ENCODE measurements at places on chromosomes 11 and 22. TPM values are rescaled to one million over a fixed set of nuclear protein-coding genes. Genes with fewer than 3 reads are reported as not detected.

- no peak for DNase-seq
Observed at GRCh38 chr11:14288189-14288935, 70.6 kb downstream of the RRAS2 start.

- peak; percentile 61 for DNase-seq
Observed at GRCh38 chr11:17352950-17353820, 1.6 kb downstream of the NCR3LG1 start.

THY1 gene
- 0.35 TPM for total RNA-seq

GRCh38 chr11:15858881-15859280 is 497.5 kb downstream of the SOX6 start:
- no peak for DNase-seq

PIWIL4 gene
- total RNA-seq, result 0.32 TPM

DNA sequence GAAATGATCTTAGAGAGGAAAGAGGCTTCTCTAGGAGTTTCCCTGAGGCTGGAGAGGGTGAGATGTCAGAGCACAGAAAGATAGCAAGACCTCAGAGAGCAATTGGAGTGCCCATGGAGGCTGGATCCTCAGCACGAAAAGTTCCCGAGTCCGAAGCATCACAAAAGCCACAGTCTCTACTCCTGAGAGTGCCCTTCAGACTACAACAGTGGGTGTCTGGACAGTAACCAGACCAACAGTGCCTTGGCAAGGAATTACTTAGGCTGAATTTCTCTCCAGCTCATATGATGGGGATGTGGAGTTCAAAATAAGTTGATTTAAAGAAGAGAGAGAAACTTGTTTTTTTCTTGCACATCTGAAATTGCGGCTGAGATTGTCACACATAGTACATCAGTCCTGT is 31.9 kb upstream of the PSMA1 start:
- DNase-seq, result no peak

CDKN1C gene
- 0.76 TPM for total RNA-seq

DNA sequence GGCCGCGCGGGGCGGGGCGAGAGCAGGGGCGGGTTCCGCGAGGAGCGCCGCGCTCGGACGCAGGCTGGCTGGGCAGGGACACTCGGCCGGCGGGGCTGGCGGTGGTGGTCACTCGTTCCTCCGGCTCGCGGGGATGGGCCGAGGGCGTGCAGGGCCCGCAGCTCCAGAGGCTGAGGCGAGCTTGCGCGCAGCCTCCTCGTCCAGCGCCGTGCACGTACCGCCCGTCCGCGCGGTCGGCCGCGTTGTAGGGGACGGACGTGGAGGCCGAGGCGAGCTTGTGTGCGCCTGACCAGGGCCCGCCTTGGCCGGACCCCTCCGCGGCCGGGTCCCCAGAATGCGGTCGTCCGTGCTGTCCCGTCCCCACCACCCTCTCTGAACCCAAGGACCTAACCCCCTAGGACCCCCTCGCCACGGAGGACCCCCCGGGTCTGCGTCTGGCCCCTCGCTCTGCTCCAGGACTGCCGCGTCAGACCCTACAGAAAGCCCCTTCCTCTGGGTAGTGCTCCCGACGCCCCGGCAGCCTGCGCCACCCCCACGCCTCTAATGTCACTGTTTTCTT is 569 bp upstream of the YPEL1 start:
- no peak for DNase-seq

- no peak for DNase-seq
Observed at GRCh38 chr11:116835042-116835772, 2.2 kb downstream of the APOA1 start.

- no peak for DNase-seq
Observed at GRCh38 chr22:49968313-49968830, 7.8 kb downstream of the PIM3 start.

LSP1 gene
- total RNA-seq, result 34.6 TPM

DNA sequence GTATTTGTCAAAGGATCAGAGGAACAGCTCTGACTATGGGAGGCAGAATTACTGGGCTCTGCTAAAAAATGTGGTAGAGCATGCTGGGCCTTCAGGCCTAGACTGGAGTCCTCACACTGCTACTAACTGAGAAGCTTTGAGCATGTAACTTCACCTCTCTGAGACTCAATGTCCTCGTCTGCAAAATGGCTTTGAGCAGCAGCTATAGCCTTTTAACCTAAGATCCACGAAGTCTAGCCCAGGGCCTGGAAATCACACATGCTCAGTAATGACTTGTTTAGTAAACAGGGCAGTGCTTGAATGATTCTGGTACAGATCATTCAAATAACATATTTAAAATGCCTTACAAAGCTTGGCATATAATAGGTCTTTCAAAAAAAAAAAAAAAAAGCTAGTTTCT is 221.7 kb downstream of the NTM start:
- DNase-seq, result no peak

CALCA gene
- total RNA-seq, result not detected

- no peak for DNase-seq
Observed at GRCh38 chr11:9120664-9121468, 29.5 kb upstream of the SCUBE2 start.

DNA sequence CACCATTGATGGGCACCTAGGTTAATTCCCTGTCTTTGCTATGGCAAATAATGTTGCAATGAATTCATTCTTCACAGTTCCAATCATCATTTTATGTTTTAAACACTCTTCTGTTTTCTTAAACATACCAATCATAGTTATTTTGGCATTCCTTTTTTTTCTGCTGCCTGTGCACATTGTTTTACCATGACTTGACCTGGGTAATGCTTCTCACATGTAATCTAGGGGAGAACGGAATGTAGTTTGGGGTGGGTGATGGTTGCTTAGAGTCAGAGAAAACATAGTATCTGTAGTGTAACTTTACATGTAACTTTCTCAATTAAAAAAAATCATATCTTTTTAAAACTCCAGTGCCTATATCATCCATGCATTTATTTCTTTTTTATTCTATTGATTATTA is 1945.3 kb upstream of the RAG2 start:
- no peak for DNase-seq

- DNase-seq, result no peak
Observed at GRCh38 chr11:46710821-46711269, 8.2 kb upstream of the F2 start.

GRCh38 chr11:131867457-131868257 is 497.2 kb downstream of the NTM start:
- DNase-seq, result no peak

DNA sequence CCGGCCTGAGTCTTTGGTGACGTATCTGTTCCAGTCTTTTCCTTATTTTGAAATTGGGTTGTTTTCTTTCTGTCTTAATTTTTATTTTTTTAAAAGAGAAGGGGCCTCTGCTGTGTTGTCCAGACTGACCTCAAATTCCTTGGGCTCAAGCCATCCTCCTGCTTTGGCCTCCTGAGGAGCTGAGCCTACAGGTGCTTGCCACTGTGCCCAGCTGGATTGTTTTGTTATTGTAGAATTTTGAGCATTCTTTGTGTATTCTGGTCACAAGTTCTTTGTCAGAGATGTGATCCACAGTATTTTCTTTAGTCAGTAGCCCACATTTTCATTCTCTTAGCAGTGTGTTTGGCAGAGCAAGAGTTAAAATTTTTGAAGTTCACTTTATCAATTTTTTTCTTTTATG is 100.1 kb downstream of the ATXN10 start:
- DNase-seq, result no peak

DNA sequence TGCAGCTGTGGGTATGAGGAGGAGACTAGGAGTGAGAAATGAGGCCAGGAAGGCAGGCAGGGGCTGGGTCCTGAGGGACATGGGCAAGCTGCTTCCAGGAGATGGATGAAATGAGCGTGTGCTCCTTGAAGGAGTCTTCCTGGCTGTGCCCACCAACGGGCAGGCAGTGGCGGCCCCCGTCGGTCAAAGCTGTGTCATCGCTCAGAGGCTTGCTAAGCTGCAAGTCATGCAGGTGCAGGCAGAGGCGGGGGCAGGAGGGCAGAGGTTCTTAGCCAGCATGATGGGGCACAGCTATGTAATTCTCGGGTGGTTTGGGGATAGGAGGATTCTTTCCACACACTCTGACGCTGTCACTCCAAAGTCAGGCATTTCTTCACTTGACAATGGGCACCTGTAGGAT is 12.5 kb upstream of the PEX26 start:
- DNase-seq, result no peak

EIF3D gene
- 392 TPM for total RNA-seq

DNA sequence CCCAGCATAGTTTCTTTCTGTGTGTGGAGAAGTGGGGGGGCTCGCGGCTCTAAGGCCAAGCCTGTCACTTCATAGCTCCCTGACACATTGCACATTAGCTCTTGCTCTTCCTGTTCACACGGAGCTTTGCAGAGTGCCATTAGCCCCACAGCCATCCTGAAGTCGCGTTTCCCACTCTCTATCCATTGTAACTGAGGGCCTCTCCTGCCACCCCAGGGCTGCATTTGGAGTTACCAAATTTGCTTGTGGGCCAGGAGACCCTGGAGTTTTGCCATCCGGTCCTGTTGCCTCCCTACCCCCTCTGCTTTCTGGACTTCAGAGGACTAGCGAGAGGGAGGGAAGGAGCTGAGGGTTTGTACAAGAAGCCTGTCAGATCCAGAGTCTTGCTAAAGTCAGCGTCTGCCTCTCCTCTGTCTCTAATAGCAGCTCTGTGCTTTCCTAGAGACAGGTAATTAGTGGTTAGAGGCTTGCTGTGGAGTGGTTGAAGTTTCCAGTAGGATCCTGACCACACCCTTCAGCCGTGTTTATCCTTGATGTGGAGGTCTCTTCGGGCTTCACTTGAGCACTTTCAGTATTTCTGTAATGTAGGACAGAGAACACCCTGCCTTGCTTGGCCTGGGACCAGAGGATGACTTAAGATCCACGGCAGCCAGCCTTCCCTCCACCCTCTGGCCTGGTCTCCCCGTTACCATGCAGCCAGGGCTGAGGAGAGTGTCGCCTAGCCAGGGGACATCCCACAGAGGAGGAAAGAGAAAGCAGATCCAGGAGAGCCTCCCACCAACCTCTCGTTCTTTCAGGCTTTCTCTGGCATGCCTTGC is 14.1 kb downstream of the DCPS start:
- no peak for DNase-seq

- no peak for DNase-seq
Observed at GRCh38 chr11:25900814-25901213, 431.1 kb upstream of the ANO3 start.

DNA sequence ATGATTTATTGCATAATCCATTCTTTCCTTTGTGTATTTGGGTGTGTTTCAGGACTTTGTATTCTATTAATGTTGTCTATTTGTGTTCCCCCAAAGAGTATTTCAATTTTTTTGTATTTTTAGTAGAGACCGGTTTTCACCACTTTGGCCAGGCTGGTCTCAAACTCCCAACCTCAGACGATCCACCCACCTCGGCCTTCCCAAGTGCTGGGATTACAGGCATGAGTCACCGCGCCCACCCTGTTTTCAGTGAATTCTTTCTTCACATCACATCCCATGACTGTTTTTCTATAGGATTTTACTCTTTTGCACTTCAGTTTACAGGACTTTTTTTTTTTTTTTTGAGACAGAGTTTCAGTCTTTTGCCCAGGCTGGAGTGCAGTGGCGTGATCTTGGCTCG is 46.3 kb downstream of the RBX1 start:
- DNase-seq, result no peak

DNA sequence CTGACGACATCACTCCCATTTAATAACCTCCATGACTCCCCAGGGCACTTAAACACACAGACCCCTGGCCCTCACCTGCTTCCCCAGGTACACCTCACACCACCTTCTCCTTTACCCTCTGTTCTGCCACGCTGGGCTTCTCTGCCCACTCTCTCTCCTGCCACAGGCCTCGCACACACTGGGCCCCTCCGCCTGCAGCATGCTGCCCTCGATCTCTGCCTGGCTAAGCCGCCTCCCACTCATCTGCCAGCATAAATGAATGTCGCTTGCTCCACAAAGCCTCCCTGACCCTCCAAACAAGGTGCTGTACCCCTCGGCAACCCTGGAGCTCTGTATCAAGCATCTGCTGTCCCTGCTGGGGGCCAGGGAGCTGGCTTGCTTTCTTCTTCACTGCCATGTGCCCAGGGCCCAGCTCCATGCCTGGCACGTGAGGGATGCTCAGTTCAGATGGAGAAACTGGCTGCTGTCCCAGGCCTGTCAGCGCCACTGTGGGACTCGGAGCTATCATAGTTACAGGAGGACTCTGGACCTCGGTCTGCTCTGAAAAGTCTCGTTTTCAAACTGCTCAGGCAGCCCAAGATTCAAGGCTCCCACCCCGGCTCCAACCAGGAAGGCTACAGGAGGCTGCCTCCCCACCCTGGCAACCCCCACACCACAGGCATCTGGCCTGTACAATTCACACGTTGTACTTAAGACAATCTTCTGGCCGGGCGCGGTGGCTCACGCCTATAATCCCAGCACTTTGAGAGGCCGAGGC is 11.9 kb downstream of the TTLL1 start:
- no peak for DNase-seq

DNA sequence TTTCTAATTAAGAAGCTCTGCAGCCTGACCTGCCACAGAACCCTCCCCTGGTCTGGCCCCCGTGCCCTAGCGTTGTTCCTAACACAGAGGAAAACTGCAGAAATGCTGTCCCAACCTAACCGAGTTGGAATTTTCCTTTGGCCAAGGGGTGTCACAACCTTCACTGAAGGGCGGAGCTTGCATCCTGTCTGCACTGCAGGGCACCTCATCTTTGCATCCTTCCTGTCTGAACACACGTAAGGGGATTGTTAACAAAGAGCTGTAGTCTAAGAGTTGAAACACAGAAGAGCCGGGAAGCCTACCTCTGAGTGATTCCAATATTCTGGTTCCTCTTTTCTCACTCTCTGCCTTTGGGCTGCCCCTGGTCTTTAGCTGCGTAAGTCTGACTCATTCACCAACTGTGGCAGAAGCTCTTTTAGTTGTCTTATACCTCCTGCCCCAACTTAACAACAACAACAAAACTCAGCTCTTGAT is 1.6 kb downstream of the DIXDC1 start:
- no peak for DNase-seq

GRCh38 chr11:43547889-43548381 is 132.6 kb upstream of the HSD17B12 start:
- DNase-seq, result no peak

DNA sequence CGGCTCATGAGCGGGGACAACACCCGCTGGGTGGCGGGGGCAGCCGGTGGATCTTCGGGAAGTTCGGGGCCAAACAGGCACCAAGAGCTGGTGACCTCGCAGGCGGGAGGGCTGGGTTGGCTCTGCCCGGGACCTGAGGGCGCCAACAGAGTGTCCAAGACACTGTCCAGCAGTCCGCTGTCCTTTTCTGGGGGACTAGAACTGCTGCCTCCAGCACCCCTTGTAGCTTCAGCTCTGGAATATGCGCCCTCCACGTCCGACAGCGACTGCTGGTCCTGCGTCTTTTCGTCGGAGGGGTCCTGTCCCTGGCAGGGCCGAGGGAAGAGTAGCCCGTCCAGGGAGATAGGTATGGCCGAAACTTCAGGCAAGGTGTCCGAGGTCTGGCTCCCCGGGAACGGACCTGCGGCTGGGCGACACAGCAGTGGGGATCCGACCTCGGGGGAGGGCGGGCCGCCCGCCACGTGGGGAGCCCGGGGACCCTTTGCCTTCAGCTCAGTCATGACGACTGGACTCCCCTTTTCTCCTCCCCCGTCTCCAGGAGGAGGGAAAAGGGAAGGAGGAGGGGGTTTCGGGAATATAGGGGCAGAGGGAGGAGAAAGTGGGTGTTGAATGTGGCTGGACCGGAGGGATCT is 926 bp downstream of the PGR start:
- no peak for DNase-seq

GRCh38 chr11:80849253-80849652 is 1408.4 kb upstream of the TENM4 start:
- DNase-seq, result no peak

Data from activated T-cell treated with anti-CD3 and anti-CD28 coated beads, Interleukin-2, amount 50 U/mL, for 4 hours (primary cell).